H9 (cell line): ENCODE measurements at places on chromosomes 11 and 22.
A peak's percentile ranks its signal among the peaks of the same experiment; 100 is the strongest.

DNA sequence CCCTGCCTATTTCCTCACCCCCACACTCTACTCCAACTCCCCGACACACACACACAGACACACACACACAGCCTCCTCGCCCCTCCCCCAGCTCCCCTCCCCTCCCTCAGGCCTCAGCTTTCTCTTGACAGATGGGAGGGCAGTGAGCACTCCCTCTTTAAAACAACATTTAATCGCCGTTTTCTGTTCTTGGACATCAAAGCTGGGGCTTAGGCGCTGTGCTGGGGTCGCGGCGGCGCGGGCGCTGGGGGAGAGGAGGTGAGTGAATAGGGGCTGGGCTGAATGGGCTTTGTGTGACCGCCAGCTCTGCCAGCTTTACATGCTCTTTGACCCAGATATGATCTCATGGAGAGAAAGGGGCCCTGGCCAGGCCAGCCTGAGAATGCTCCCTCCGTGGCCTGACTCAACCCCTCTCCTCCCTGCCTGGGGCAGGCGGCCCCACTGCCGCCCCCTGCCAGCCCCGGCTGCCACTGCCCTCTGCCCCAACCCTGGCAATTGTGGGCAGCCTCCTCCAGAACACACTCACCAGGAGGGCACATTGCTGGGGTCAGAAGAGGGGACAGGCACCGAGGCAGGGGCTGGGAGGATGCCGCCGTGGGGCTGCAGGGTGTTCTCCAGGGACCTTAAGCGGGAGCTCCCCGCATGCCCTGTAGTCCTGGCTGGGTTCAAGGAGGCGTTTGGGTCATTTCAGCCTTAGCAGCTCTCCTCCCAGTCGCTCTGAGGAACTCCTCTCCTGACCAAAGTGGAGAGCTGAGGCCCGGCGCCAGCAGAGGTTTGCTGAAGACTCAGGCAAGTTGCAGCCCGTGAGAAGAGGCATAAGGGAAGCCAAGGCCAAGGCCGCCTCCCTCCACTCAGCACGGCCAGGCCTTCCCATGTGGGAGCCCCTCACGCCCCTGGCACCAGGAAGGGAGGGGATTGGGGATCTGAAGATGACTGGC, 38.3 kb upstream of the NNMT start:
- peak; percentile 46 for DNase-seq
- no peaks in the 10 kb centered on the region for H3K27me3 ChIP-seq
- no peak overlapping the region for H3K27ac ChIP-seq
- H3K36me3 ChIP-seq, result no peaks in the 10 kb centered on the region
- H3K4me1 ChIP-seq, result no peaks in the 10 kb centered on the region; the same call in 1 of the 2 replicates

GRCh38 chr22:39634530-39635405, 64.2 kb downstream of the CACNA1I start:
- no peak for DNase-seq
- no peaks in the 10 kb centered on the region for H3K36me3 ChIP-seq
- no peak overlapping the region for H3K4me3 ChIP-seq
- no peaks in the 10 kb centered on the region for H3K4me1 ChIP-seq
- H3K27me3 ChIP-seq, result no peaks in the 10 kb centered on the region

GRCh38 chr11:126607374-126607773, 251.9 kb downstream of the ST3GAL4 start:
- peak; percentile 87 for DNase-seq
- no peak overlapping the region for H3K4me3 ChIP-seq
- peaks cover 3% of the 10 kb centered on the region; the same call in 1 of the 2 replicates for H3K4me1 ChIP-seq
- no peaks in the 10 kb centered on the region; the same call in 2 of the 3 replicates for H3K36me3 ChIP-seq
- no peak overlapping the region for H3K27ac ChIP-seq

GRCh38 chr11:90919332-90919731, 696.5 kb upstream of the CHORDC1 start:
- no peaks in the 10 kb centered on the region for H3K4me1 ChIP-seq
- H3K27me3 ChIP-seq, result no peaks in the 10 kb centered on the region
- H3K27ac ChIP-seq, result no peak overlapping the region
- no peak for DNase-seq

DNA sequence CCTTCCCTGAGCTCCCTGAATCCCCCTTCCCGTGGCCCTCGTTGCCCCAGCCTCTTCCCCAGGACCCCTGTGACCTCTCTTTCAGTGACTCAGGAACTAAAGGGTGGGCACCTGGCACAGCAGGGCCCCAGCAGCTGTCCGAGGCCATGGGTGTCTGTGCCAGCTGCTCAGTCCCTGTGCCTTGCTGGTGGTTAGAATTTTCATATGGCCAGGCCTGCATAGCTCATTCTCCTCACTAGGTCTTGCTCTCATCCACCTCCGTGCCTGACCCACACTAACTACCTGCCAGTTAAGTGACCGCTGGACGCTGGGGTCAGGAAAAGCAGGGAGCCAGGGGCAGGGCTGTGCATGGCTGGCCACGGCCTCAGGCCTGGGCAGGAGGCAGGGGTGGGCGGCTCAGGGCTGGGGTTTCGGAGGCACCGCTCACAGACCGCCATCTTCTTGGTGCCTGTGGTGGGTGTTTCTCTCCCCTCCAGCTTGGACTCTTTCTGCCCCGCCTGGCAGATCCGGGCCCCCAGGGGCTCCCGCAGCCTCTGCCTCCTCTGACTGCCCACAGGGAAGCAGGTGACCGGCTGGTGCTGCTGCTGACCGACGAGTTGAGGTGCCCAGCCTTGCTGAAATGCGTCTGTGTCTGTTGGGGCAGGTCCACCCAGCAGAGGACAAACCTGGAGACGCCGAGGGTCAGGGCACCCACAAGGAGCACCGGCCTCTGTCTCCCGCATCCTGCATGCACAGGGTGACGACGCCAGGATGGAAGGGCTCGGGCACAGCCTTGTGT, 20.3 kb downstream of the MRGPRD start:
- no peaks in the 10 kb centered on the region for H3K36me3 ChIP-seq
- no peaks in the 10 kb centered on the region for H3K27me3 ChIP-seq
- no peak overlapping the region for H3K27ac ChIP-seq
- no peaks in the 10 kb centered on the region; the same call in 1 of the 2 replicates for H3K4me1 ChIP-seq
